Mesendoderm (in vitro differentiated cells): ENCODE measurements at places on chromosomes 4 and X.

DNA sequence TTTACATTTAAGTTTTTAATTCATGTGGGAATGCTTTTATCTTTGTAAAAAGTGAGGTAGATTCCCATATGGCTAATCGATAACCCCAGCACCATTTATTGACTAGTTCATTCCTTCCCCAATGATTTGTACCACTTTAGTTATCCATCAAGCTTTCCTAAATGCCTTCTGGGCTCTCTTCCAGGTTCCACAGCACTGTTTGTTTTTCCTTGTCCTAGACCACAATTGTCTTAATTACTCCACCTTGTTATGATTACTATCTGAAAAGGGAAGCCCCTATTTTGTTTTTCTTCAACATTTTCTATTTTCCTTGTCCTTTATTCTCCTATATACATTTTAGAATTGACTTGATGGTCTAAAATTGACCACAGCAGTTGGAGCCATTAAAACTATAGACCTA, 48.5 kb upstream of the GPRIN3 start:
- no peaks in the 10 kb centered on the region for H3K27me3 ChIP-seq
- H3K4me1 ChIP-seq = no peaks in the 10 kb centered on the region
- H3K4me3 ChIP-seq = no peak overlapping the region
- no peak for DNase-seq

GRCh38 chrX:36581030-36581429, 427.1 kb upstream of the FAM47C start:
- H3K4me3 ChIP-seq = no peak overlapping the region
- no peak for DNase-seq
- no peak overlapping the region for H3K27ac ChIP-seq
- H3K4me1 ChIP-seq = no peaks in the 10 kb centered on the region
- H3K36me3 ChIP-seq = no peaks in the 10 kb centered on the region

DNA sequence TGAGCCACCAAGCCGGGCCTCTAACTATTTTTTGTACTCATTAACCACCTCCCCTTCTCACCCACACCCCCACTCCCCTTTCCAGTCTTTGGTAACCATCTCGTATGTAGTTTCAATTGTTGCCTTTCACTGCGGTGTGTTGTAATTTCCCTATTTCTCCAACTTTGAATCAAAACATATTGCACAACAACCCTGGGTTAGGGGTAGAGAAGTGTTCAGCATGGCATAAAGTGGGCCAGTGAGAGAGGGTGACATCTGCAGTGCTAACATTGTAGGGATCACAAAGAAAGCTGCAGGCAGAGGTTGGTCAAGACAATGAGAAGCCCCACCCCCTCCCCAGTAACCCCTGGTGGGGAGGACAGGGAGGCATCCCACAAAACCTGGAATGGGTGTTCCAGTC, 92.7 kb downstream of the SPATA18 start:
- DNase-seq = no peak
- no peaks in the 10 kb centered on the region for H3K36me3 ChIP-seq
- no peak overlapping the region for H3K4me3 ChIP-seq
- no peak overlapping the region for H3K27ac ChIP-seq

- peak overlapping the region; percentile 98 for H3K27ac ChIP-seq
- no peaks in the 10 kb centered on the region for H3K27me3 ChIP-seq
- H3K4me1 ChIP-seq = peaks cover 2% of the 10 kb centered on the region
- H3K4me3 ChIP-seq = peak overlapping the region; percentile 95
- DNase-seq = peak; percentile 81
- no peaks in the 10 kb centered on the region for H3K36me3 ChIP-seq
Measured at GRCh38 chr4:110197529-110198042, 829 bp downstream of the ELOVL6 start.

GRCh38 chr4:151798678-151799416, 38.0 kb upstream of the GATB start:
- H3K4me3 ChIP-seq = no peak overlapping the region
- H3K36me3 ChIP-seq = no peaks in the 10 kb centered on the region
- DNase-seq = peak; percentile 73
- H3K27me3 ChIP-seq = no peaks in the 10 kb centered on the region
- no peak overlapping the region for H3K27ac ChIP-seq

GRCh38 chrX:119235051-119235511, 1.0 kb upstream of the PGRMC1 start:
- no peak overlapping the region for H3K4me3 ChIP-seq
- H3K27ac ChIP-seq = peak overlapping the region; percentile 96
- no peaks in the 10 kb centered on the region for H3K4me1 ChIP-seq
- H3K27me3 ChIP-seq = no peaks in the 10 kb centered on the region
- peak; percentile 66 for DNase-seq

GRCh38 chr4:101512416-101512815, 165.1 kb upstream of the PPP3CA start:
- H3K4me3 ChIP-seq = no peak overlapping the region
- no peaks in the 10 kb centered on the region for H3K27me3 ChIP-seq
- H3K36me3 ChIP-seq = no peaks in the 10 kb centered on the region
- H3K4me1 ChIP-seq = no peaks in the 10 kb centered on the region
- H3K27ac ChIP-seq = no peak overlapping the region

GRCh38 chrX:53082773-53083616, 828 bp downstream of the TSPYL2 start:
- no peaks in the 10 kb centered on the region for H3K4me1 ChIP-seq
- no peak overlapping the region for H3K27ac ChIP-seq
- H3K4me3 ChIP-seq = peak overlapping the region; percentile 44
- H3K36me3 ChIP-seq = peaks cover 3% of the 10 kb centered on the region
- H3K27me3 ChIP-seq = no peaks in the 10 kb centered on the region

- no peak for DNase-seq
- no peaks in the 10 kb centered on the region for H3K36me3 ChIP-seq
- no peak overlapping the region for H3K27ac ChIP-seq
- no peaks in the 10 kb centered on the region for H3K4me1 ChIP-seq
- no peaks in the 10 kb centered on the region for H3K27me3 ChIP-seq
Measured at GRCh38 chrX:153537526-153538295, 20.3 kb downstream of the ATP2B3 start.

GRCh38 chr4:138774940-138775339, 240.6 kb upstream of the NOCT start:
- DNase-seq = no peak
- H3K27me3 ChIP-seq = peaks cover 3% of the 10 kb centered on the region
- H3K4me1 ChIP-seq = no peaks in the 10 kb centered on the region
- H3K27ac ChIP-seq = no peak overlapping the region
- no peak overlapping the region for H3K4me3 ChIP-seq

DNA sequence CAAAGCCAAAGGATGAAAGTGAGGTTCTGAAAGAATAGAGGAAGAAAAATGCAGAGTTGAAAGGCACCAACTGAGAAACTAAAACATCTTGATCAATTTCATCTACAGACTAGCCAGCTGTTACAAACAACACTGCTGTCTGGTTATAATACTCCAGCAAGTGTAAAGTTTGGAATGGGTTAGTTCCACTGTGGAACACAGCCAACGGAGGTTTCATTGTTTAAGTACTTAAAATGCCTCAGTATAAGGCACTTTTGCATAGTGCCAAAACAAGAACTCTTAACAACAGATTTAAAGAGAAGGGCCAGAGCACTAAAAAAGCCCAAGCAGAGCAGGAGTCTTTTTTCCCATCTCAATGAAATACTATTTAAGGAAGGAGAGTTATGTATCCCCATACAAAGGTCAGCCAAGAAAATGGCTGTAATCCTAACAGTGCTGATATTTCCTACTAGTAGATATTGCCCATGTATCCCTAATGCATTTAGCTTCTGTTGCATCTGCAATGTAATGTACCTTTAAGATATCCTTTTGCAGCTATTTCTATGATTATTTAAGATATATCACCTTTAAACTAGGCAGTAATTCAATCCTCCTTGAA, 16.5 kb downstream of the ACSL4 start:
- DNase-seq = no peak
- no peaks in the 10 kb centered on the region for H3K27me3 ChIP-seq
- H3K4me3 ChIP-seq = no peak overlapping the region
- H3K4me1 ChIP-seq = no peaks in the 10 kb centered on the region

- H3K27me3 ChIP-seq = no peaks in the 10 kb centered on the region
- peak overlapping the region; percentile 55 for H3K27ac ChIP-seq
- H3K4me1 ChIP-seq = no peaks in the 10 kb centered on the region
- peak; percentile 88 for DNase-seq
- no peaks in the 10 kb centered on the region for H3K36me3 ChIP-seq
Measured at GRCh38 chrX:74422576-74423288, 1.4 kb downstream of the SLC16A2 start.

GRCh38 chrX:56813318-56813837, 84.3 kb downstream of the NBDY start:
- peaks cover 3% of the 10 kb centered on the region for H3K4me1 ChIP-seq
- H3K4me3 ChIP-seq = no peak overlapping the region
- H3K36me3 ChIP-seq = no peaks in the 10 kb centered on the region
- DNase-seq = peak; percentile 78
- no peak overlapping the region for H3K27ac ChIP-seq

DNA sequence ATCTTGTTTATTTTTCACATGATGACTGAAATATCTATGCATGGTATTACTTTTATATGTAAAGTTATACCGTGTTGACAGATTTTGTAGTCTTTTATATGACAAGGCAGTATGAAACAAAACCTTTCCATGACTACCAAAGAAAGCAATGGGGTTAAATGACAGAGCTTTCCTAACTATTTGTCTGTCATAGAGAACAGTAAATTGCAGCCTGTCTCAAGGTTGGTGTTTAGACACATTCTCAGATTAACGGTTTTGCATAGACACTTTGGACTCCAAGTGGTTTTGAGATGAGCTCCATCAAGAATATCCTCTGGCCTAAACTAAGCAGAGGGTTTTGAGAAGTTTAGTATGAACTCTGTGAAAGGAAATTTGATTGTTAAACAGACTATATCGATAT, 180.7 kb upstream of the TENM3 start:
- H3K4me3 ChIP-seq = no peak overlapping the region
- H3K27me3 ChIP-seq = no peaks in the 10 kb centered on the region
- DNase-seq = no peak

- DNase-seq = no peak
- no peaks in the 10 kb centered on the region for H3K36me3 ChIP-seq
- no peak overlapping the region for H3K4me3 ChIP-seq
- peaks cover 2% of the 10 kb centered on the region for H3K4me1 ChIP-seq
- no peaks in the 10 kb centered on the region for H3K27me3 ChIP-seq
Measured at GRCh38 chr4:28675582-28675981, 1814.9 kb downstream of the STIM2 start.

- H3K4me3 ChIP-seq = peak overlapping the region; percentile 53
- H3K36me3 ChIP-seq = no peaks in the 10 kb centered on the region
- peaks cover 2% of the 10 kb centered on the region for H3K4me1 ChIP-seq
- no peaks in the 10 kb centered on the region for H3K27me3 ChIP-seq
Measured at GRCh38 chr4:6908432-6909112, 1.1 kb upstream of the TBC1D14 start.

DNA sequence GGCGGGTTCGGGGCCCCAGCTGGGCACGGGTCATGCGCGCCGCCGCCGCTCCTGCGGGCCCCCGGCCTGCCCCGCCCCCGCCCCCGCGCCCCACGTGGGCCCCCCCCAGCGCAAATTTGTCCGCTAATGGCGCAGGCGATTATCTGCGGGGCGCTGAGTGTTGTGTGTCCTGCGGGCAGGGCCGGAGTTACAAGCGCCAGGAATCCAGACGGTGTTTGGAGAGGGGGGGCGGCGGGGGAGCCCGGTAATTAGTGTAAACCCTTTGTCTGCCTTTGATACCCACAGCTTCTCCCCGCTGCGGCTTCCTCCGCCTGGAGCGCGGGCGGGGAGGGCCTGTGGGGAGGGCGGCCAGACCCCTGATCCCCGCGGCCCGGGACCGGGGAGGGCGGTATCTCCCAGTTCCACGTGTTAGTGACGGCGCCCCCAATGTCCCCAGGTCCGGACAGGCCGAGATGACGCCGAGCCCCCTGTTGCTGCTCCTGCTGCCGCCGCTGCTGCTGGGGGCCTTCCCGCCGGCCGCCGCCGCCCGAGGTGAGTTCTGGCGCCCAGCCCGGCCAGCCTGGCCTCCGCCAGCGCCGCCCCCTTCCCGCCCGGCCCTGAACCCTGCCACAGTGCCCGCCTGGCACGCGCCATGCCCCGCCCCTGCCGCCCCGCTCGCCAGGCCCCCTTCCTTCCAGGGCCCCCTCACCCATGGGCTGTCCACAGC, 761 bp downstream of the FGFRL1 start:
- H3K27ac ChIP-seq = no peak overlapping the region
- H3K4me1 ChIP-seq = no peaks in the 10 kb centered on the region
- peak; percentile 82 for DNase-seq
- peaks cover 16% of the 10 kb centered on the region for H3K27me3 ChIP-seq
